ENCODE measurements at places on chromosomes 2 and 18. TPM values are rescaled to one million over a fixed set of nuclear protein-coding genes. Genes with fewer than 3 reads are reported as not detected.

GRCh38 chr2:237625216-237625705 lies 2.1 kb upstream of the LRRFIP1 start:
- DNase-seq = no peak

- DNase-seq = no peak
Observed at GRCh38 chr2:108993095-108993937, 4.3 kb upstream of the EDAR start.

- no peak for DNase-seq
Observed at GRCh38 chr2:2798337-2798736, 467.3 kb upstream of the MYT1L start.

- DNase-seq = no peak
Observed at GRCh38 chr2:60459851-60460250, 93.6 kb downstream of the BCL11A start.

DNA sequence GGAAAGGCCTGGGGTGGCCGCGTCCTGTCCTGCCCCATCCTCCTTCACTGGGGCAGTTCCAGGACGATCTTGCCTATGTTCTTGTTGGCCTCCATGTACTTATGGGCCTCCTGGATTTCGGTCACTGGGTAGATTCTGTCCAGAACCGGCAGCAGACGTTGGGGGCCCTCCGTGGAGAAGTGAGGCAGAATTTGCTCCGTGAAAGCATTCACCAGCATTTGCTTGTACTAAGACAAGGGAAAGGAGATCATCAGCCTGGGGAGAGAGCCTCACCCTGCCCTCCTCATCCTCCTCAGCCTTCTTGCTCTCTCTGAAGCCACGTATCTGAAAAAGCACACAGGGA lies 1.4 kb upstream of the SF3B6 start:
- no peak for DNase-seq

Gene RAB6C
- not detected for total RNA-seq
